ENCODE measurements at places on chromosomes 5 and 9.
A peak's percentile ranks its signal among the peaks of the same experiment; 100 is the strongest.

DNA sequence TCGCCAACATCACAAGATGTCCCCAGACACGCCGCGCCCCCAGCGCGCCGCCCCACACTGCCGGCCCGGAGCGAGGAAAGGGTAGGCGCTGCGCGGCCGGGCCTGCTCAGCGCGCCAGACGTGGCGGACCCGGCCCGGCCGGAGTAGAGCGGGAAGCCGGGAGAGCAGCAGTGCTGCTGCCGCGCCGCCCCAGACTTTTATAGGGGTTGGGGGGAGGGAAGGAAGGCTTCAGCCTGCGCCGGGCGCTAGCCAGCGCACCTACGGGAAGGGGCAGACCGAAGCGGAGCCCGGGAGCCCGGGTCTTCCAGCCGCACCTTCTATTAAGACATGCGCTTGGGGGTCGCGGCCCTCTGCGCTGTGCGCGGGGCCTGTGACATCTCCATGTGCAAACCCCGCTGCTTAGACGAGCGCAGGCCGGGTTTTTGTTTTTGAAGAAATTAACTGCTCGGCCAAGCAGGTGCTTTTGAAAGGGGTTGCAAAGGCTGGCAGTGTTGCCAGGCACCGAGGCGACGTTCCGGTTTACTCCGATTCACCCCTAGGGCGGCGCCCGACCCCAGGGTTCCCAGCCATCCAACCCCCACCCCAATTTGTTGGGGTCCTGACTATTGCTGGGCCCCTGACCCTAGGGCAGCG is 353 bp upstream of the PAX5 start:
- no peak for DNase-seq

DNA sequence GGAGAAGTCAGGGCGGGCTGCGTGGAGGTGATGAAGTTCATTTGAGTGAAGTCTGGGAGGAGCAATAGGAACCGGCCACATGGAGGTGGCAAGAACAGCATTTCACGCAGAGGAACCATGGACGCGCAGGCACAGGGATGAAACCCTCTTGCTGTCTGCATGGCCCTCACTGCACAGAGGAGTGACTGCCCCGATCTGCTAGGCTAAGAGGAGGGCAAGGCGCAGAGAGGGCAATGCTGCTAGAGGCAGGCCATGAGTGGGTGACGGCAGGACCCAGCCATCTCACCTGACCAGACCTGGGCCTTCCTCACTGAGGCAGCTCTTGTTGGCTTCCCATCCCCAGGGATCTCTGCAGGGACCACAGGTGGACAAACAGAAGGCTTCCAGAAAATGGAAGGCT is 90.3 kb downstream of the BARX1 start:
- no peak for DNase-seq

GRCh38 chr5:88883836-88884607 is 1.0 kb upstream of the MEF2C start:
- DNase-seq, result no peak

- DNase-seq, result no peak
Observed at GRCh38 chr5:139842321-139842720, 46.7 kb downstream of the PSD2 start.

GRCh38 chr9:5481322-5482040 is 28.9 kb upstream of the PDCD1LG2 start:
- no peak for DNase-seq

DNA sequence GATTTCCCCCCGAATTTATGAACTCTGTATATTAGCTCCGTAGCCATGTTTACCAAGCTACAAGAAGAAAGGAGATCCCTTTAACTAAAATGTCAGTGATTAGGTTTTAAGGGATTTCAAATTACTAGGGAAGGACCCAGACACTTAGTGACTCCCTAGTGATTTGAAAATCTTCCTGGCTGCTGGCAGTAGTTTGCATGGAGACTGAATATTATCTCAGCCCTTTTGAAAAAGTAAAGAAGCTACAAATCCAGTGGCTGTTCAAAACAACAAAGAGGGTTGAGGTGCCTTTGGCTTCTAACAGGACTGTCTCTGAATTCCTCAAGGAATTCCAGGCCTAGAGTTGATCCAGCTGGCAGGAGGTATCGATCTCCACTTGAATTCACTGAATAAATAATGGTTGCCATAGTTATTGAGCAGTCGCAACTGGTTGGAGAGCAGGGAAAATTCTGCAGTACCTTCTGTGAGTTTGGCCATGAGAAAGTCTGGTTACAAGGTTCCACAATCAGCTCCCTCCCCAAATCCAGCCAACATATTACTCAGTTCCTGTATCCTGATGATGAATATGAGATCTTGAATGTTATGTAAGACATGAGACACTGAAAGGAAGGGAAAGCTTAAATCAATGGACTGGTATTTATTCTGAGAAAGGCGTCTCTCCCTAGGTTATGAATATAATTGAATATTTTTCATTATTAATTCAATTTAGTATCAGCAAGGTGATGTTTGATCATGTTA is 37.7 kb downstream of the NR4A3 start:
- no peak for DNase-seq

DNA sequence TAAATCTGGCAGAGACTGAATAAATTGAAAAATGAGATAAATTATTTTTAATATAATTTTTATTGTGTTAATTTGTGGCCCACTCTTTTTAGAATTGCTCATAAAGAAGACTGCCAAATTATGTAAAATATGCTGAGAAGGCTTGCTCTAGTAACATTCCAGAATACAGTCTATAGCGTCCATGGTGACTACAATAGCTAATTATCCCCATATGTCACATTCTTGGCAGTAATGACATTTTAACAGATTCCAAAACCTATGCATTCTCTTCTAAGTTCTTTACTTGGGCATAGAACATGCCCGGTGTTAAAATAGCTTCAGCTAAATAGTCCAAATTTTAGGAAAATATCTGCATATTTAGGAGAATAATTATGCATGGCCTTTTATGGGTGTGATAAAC is 697.0 kb upstream of the SEMA6A start:
- DNase-seq, result no peak

GRCh38 chr5:59615272-59615671 is 278.3 kb downstream of the PDE4D start:
- no peak for DNase-seq

GRCh38 chr9:70949239-70949638 is 172.2 kb downstream of the TRPM3 start:
- DNase-seq, result no peak

- no peak for DNase-seq
Observed at GRCh38 chr5:7606840-7607465, 211.0 kb downstream of the ADCY2 start.

- no peak for DNase-seq
Observed at GRCh38 chr5:60340326-60340725, 359.6 kb downstream of the DEPDC1B start.

DNA sequence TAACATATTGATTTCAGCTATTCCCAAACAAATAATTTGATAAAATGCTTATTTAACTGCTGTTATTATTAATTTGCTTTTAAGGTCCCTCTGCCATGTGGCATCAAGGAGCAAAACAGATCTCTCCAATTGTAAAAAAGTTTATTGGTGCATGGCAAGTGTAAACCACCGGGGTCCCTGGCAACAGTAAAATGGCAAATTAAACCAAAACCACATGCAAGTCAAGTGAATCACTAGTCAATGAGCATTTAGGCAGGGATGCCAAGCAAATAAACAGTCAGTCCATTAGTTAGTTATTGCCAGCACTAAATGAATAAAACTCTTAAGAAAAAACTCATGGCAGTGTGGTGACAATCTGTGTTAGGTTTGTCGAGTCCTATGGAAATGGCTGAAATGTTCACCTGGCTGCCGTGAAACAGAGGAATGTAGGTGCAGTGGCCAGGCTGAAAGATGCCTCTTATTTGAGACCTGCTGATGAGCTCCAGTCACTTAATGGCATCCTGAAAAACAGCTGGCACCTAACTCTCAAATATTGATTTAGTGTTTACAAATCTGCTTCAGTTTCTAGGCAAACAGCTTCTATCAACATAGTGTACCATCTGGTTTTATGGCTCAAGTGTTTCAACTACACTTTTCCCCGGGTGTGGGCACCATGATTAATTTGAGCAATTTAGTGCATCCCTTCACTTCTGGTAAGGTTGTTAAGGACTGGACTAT is 296.5 kb upstream of the ITGA1 start:
- no peak for DNase-seq

DNA sequence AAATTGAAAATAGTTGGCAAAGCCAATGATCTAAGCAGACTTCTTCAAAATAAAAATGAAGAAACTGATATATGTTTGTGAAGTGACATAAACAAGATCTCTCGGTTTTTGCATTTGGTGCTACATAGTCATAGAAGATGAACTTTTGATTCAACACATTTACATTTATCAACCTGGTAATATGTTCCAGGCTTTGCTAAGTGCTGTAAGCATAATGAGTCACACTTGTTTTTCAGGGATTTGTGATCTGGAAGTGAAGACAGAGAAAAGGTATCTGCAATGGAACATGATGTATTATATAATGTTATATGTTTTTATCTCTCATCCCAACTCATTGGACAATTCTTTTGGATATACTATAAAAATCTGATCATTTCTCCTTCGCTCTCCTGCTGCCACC is 801.4 kb downstream of the BRINP1 start:
- DNase-seq, result no peak

DNA sequence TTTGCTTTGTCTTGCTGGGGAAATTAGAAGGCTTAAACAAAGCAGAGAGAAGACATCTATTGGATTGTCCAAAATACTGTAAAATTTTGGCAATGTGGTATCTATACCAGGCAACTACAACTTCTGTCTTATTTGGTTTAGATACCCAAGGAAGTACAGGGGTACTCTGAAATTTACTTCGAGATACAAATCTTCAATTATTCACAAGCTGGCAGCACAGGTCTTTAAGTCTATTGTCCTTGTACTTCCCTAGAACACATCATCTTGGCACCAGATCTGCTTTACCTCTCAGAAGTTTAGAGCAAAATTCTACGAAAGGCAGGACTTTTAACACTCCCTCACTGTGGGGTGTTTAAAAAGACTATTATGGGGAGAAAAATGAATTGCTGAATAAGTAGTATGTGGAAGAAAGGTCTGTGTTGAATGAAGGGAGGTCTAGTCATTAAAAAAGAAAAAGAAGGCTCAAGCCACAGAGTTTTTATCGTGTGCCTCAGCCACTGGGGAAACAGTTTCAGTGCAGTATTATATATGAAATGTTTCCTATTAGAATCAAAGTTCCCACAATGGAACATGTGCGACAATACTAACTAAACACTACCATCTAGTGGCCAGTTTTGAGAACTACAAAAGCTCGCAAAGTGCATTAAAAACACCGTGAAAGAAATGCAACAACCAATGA is 93.7 kb downstream of the PDE4D start:
- no peak for DNase-seq

DNA sequence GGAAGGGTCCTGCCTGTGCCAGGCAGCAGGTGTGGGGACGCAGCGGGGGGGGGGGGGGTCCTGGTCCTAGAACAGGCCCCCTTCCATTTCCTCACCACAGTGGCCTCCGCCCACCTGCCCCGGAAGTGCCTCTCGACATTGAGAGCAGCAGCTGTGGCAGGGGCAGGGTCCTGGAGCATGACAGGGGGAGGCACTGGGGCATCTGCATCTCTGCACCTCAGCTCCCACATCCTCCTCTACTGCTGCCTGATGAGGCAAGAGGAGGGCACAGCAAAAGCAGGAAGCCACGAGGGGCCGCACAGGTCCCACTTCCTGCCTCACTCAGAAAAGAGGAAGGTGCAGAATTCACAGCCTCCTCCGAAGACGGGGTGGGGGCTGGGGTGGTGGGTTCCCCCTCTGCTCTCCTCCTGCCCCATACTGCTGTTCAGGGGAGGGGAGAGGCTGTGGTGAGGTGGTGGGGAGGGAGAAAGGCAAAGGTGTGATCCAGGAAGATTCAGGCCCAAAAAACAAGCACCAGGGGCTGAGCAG is 14.8 kb downstream of the AKNA start:
- DNase-seq, result peak; percentile 71

- DNase-seq, result no peak
Observed at GRCh38 chr5:64594601-64595000, 88.8 kb downstream of the RGS7BP start.

- DNase-seq, result no peak
Observed at GRCh38 chr9:21995666-21996398, 1.2 kb downstream of the CDKN2B-AS1 start.

DNA sequence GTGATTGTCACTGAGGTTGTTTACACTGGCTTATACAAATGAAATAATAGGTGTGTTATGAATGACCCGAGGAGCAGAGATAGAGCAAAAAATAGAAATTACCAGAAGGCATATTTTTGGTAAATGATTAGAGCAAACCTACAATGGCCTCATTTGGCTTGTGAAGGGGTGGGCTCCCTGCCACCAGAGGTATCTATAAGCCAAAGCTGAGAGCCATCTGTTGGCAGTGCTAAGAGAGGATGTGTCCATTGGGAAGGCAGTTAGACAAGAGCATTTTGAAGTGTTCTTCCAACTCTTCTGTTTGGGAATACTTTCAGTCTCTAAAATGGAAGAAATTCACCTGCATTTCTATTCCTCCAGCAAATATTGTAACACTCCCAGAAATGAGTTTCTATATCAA is 10.6 kb downstream of the NIPAL4 start:
- DNase-seq, result no peak

GRCh38 chr5:88355490-88356050 is 86.9 kb upstream of the TMEM161B start:
- DNase-seq, result no peak

- DNase-seq, result no peak
Observed at GRCh38 chr5:54663866-54664265, 146.3 kb downstream of the SNX18 start.

DNA sequence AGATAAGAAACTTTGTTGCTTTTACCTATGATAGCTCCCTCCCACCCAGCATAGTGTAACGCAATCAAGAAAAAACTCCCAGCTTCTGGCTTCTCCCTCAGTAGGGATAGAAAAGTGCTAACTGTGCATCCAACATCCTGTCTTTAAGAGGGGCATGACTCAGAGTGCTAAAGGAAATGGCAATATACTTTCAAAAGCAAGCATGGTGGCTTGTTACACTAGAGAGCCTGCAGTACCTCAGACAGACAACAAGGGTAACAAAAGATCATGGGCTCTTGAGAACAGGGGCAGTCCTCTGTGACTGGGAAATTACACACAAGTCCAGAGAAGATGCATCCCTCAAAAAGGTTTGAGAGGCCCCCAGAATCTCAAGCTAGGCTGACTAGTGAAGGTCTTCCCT is 37.8 kb downstream of the PRELID2 start:
- DNase-seq, result no peak

GRCh38 chr5:128749136-128749898 is 211.3 kb upstream of the FBN2 start:
- DNase-seq, result no peak

DNA sequence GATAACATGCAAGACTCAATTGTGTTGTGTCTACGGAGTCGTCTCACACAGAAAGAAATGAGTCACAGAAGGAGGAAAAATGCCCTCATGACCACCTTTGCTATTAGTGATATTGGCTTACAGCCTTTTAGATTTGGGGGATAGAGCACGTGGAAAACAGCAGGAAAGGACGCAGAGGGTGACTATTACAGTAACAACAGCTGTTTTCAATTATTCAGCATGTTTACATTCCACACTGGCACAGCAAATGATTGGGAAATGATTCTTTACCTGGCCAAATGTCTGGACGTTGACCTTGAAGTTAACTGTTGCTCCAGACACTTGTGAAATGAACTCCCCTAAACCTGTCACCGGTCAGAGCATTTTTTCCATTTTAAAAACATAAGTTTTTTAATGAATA is 46.8 kb downstream of the APTX start:
- no peak for DNase-seq

GRCh38 chr9:88663771-88664419 is 128.9 kb downstream of the NXNL2 start:
- no peak for DNase-seq

- DNase-seq, result peak; percentile 37
Observed at GRCh38 chr9:113520109-113520642, 56.6 kb downstream of the RGS3 start.

Measured in activated T-cell treated with anti-CD3 and anti-CD28 coated beads for 24 hours (primary cell).